ENCODE measurements at places on chromosomes 13 and 19.
A peak's percentile ranks its signal among the peaks of the same experiment; 100 is the strongest.

GRCh38 chr13:49645451-49645850 lies 17.1 kb downstream of the ARL11 start:
- DNase-seq: no peak

GRCh38 chr13:42328672-42329071 lies 56.7 kb downstream of the AKAP11 start:
- no peak for DNase-seq

DNA sequence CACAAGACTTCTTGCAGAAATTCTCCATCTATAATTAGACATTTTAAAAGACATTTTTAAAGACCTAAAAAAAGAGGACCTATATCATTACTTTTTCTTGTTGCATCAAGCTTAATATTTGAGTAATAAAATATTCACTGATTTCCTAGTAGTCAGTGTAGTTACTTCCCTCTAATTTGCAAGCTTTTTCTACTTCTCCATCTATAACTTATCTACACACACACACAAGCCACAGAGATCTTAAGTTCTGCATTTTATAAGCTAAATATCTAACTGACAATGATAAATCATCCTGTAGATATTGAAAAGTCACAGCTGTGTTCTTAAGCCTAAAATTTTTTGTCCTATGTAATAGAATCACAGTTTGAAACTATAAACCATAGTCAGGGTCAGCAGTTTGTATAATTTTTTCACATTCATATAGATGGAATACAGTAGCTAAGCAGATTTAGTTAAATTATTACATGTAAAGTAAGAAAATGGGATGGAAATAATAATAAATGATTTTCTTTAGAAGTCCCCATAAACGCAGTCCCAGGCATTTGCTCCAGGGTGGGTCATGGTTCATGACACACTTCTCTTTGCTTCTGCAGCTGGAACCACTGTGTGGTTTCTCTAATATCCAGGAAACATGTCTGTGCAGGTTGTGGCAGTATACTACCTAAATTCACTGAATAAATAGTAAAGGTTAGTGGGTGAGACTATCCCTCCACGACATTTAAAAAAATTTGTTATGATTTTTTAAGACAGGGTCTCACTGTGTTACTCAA lies 60.2 kb downstream of the ESD start:
- peak; percentile 65 for DNase-seq

DNA sequence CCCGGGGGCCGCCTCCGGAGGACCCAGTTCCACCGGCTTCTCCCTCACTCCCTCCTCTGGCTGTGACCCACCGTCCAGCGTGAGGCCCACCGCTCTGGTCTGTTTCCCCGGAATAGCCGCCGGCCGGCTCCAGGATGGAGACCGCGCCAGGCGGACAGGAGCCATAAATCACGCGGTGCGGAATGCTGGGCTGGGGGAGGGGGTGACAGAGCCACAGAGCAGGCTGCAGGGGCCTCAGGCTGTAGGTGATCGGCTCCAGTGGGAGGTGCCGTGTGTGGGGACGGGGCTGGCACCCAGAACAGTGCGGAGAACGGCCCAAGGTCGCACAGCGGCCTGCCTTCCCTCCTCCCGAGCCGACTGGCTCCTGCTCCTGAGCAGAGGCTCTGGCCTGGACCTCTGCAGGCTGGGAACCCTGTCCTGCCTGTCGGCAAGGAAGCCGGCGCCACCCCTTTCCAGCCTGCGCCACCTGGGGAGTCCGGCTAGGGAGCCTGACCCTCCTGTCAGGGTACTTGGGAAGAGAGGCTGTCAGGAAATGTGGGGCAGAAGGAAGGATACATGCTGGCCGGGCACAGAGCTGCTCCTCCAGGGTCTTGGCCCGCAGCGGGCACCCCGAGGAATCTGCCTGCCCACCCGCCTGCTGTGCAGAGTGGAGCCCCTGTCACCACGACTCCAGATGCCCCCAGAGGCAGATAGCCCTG lies 8.3 kb downstream of the PIAS4 start:
- DNase-seq: no peak

DNA sequence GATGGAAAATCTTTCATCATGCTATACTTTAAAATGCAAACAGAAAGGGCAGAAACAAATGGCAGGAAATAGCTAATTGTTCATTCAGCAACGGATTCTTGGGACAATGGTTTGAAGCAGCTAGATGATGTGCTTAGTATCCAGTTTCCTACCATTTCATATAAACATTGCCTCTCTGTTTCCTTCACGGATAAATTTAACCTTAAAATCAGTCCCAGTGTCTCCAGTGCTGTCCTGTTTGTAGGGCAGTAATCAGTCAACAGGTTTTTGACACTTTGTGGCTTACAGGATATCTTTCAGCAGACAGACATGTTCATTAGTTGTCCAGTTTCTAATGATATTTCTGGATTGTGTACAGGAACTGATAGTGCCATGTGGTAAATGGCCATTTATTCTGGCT lies 24.7 kb upstream of the RB1 start:
- no peak for DNase-seq

DNA sequence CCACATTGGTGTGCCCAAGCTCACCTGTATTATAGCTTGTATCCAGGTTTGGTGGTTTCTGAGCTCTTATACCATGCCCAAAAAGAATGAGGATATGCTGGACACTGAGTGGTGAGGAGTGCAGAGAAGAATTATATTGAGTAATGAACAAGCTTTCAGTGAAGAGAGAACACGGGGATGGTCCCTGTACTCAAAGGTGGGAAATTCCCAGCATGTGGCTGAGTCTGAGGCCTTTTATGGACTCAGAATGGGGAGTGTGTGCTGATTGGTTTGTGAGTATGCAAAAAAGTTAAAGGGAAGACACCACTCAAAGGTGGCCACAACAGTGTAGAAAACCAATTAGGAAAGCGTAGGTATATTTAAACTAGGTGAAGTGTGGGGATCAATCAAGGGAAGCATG lies 191.2 kb upstream of the SLITRK6 start:
- DNase-seq: no peak

- DNase-seq: no peak
Observed at GRCh38 chr19:17659996-17660395, 28.2 kb downstream of the UNC13A start.

Measured in common myeloid progenitor, CD34-positive (primary cell).